ENCODE measurements at places on chromosomes 4 and X.

GRCh38 chrX:133834771-133835170 is 150.6 kb downstream of the GPC3 start:
- no peak for DNase-seq

DNA sequence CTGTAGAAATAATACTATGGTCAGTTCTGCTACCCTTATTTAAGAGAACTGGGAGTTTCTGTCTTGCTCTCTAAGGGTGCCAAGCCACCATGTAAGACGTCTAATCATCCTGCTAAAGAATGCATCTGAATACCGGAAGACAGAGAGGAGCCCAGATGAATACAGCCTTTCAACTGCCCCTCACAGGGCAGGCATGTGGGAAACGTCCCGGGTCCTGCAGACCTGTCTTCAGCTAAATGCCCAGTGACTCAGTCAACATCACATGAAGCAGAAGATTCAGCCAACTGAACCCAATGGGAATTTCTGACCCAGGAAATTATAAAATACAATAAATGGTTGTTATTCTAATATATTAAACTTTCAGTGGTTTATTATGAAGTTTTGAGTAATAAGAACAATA is 2141.0 kb upstream of the AGA start:
- DNase-seq = no peak

DNA sequence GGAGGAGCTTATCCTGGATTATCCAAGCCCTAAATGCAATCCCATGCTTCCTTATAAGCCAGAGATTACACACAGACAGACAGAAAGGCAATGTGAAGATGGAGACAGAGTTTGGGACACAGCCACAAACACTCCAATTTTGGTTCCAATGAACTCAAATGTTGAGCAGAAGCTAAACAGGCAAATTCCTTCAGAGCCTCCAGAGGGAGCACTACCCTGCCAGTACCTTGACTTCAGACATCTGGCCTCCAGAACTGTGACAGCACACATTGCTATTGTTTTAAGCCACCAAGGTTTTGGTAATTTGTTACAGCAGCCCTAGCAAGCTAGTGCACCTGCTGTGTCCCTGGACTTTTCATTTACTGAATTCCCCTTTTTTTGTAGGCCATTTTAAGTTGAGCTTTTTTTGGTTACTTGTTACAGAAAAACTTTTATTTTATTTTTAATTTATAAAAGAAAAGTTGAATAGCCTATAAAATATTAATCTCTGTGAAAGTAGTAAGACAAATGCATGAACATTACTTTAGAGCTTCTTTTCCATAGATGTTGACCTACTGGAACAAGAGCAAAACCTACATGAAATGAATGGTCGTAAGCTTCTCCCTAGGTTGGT is 33.4 kb upstream of the SRD5A3 start:
- DNase-seq = no peak

DNA sequence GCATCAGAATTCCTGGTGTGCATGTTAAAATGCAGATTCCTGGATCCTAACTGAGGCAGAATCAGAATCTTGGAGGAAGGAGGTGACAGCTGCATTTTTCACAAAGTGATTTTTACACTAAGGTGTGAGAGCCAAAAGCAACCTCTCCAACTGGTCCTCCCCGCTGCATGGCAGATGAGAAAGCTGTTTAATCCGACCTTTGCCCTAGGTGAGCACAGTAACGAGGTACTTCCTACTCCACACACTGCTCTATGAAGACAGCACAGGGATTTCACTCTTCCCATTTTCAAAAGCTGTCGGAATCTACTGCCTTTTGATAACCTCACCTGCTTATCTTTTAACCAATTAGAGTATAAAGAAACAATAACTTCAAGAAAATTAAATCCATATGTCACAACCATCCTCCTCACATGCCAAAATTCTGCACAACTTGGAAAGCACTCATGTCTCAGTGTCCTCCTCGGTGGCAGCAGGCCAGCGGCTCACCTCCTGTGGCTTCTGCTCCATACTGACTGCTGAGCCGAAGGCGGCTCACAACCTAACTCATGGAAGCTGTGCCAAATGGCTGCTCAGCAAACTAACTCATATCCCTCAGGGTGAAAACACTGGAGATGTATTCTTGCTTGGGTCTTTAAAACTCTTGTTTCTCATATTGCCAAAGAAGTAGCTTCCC is 3.6 kb downstream of the CASP6 start:
- DNase-seq = no peak

GRCh38 chrX:77918568-77918967 is 8.1 kb downstream of the ATP7A start:
- no peak for DNase-seq

GRCh38 chr4:8084712-8085490 is 73.7 kb downstream of the ABLIM2 start:
- no peak for DNase-seq

- no peak for DNase-seq
Observed at GRCh38 chr4:118287711-118288451, 64.9 kb downstream of the PRSS12 start.

DNA sequence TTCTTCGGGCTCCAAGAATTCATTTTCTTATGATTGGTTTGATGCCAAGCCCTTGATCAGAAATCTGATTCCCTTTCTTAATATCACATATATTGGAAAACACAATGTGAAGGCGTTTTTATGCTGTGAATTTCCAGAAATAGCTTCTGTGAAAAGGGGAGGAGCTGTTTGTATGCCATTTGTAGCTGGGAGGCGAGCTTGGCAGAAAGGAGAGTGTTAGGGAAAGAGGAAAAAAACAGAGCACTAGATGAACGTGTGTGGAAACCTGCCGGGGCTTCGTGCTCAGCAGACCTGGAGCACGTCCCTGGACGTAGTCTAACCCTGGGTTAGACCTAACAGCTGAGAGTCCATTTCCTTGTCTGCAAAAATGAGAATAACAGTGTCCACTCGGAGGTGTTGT is 3.4 kb downstream of the CLCN4 start:
- DNase-seq = no peak

- DNase-seq = no peak
Observed at GRCh38 chr4:106183551-106183950, 132.5 kb downstream of the TBCK start.

DNA sequence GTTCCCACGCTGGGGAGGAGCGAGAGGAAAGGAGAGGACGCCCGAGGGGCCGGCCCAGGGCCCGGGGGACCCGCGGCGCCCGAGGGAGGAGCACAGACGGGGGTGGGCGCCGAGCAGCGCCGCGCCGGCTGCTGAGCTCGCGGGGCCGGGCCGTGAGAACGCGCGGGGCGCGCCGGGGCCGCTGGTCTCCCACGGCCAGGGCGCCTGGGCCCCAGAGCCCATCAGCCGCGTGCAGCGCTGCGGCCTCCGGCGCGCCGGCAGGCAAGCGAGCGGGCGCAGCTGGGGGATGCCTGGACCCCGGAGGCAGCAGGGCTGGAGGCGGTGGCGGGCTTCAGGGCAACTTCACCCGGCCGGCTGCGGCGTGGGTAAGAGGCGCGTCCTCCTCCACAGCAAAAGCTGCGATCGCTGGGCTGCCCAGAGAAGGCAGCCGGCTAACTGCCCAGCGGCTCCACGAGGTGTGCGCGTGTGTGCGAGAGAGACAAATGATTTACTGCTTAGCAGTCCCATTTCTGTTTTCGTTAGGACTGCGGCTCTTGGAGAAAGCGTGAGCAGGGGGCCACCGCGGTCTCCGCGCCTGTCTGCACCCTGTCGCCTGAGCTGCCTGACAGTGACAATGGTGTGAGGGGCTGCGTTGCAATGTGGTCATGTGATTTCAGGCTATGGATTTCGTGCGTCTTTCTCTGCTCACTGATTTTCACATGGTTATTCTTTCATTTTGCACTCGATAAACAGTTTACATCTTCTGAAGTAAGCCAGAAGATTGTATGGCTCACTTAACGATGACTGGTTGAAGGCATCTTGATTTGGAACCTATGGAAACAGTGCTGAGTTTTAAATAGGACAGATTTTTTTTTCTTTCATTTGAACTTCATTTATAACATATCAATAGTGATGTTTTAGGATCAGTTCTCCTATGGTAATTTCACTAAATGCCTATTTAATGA is 1.2 kb downstream of the GUCY1A1 start:
- DNase-seq = no peak

- DNase-seq = no peak
Observed at GRCh38 chr4:174358829-174359228, 75.1 kb downstream of the CEP44 start.

GRCh38 chr4:34964613-34965012 is 1279.7 kb downstream of the ARAP2 start:
- no peak for DNase-seq

DNA sequence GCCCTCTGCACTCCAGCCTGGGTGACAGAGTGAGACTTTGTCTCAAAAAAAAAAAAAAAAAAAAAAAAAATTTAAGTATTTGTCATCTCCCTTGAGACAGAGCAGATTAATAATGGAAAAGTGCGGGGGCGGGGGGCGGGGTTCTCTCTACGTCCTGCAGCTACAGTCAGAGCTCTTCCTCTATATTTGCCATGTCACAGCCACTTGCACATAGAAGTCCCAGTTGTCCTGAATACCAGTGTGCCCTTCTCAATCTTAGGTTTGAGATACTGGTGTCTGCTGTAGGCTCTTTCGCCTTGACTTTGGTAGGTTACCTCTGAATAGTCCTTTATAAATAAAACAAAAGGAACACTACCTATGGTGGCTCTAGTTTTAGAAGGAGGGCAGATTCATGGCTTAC is 237.8 kb upstream of the PGRMC2 start:
- no peak for DNase-seq

DNA sequence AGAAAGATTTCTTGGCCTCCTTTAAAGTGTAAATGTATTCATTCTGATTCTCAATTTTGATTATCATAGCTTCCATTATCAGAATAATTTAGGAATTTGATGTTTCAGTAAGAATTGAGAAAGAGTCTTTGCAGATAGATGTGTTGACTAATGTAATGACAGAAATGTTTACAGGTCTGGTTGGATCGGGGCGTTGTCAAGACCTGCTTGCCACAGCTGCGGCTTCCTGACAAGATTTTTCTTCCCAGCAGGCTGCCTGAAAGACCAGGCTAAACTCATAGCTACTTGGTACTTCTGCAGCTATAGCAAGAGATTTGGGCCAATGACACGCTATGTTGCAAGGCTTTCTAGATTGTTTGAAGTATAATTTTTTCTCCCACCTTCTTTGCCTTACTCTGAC is 91.5 kb upstream of the ANKRD50 start:
- DNase-seq = no peak

GRCh38 chr4:80407246-80407645 is 71.7 kb downstream of the CFAP299 start:
- DNase-seq = no peak

DNA sequence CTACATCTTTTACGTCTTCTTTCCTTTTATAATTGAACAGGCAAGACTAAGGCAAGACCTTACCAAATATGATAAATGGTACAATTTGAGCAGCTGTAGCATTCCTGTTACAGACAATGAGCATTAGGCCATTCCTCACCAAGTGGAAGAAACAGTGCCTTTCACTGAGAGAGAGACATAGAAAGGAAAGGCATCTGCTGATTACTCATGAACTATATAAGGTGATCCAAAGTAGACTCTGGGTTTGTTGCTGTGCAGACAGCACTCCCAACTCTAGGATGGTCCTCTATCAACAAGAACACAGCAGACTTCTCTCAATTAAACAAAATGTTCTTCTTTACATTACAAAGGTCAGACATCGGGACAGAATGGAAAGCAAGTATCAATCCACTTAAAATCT is 91.9 kb downstream of the FAM13A start:
- DNase-seq = no peak
